Renal cortex interstitium (tissue), 15 donors: ENCODE measurements at places on chromosomes 6 and 20. TPM values are rescaled to one million over a fixed set of nuclear protein-coding genes. Genes with fewer than 3 reads are reported as not detected.

Gene RAET1L
- 0.23 TPM for polyA plus RNA-seq

Gene ULBP2
- 1.0 TPM for polyA plus RNA-seq

Gene POLR3F
- 19.7 TPM for polyA plus RNA-seq

Gene BRD2
- 338 TPM for polyA plus RNA-seq

Gene HLA-DRB1
- 61.1 TPM for polyA plus RNA-seq

DNA sequence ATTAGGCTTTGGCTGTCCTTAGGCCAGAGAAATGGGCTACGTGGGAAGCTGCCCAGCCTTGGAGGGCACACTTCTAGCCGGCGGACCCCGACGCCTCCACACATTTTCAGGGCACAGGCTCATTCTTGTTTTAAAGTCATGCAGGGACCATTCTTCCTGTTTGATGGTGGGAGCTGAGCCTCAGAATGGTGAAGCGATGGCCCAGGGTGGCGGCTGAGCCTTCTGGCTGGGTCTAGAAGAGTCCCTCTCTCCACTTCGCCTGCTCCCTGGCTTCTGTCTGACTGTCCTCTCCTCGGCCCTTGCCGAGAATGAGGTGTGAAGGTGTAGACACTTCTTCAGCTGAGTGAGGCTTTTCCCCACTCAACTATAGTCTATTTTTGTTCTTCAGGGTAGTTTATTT, 114.4 kb downstream of the SULF2 start:
- DNase-seq: no peak

DNA sequence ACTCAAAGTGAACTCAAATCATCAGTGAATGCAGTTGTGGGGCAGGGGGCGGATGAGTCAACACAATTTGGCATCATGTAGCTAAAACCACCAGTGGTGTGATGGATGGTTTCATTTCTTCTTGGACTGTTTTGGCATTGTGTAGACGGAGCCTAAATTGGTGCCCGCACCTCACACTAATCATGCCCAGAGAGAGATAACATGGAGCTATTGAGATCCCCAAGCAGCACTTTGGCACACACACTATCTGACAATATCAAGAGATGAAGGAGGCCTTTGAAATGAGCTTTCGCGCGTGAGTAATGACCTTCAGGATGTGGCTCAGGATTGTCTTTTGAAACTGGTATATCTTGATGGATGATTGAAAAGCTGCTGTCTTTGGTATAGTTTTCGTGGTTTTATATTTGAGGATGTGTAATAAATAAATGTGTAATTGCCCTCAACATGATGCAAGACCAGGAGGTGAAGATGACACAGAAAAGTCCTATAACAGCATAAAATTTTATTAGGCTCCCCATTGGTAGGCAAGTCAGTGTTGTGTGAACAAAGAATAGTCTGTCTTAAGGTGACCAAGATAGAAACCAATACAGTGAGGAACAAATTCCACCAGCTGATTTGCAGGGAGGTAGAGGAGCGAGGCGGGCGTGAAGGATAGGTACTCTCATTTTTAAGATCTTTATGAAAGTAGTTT, 174.2 kb downstream of the TSHZ2 start:
- DNase-seq: no peak

- DNase-seq: no peak
Observed at GRCh38 chr20:7389216-7389615, 551.0 kb downstream of the HAO1 start.

GRCh38 chr6:42315991-42316970, 98.6 kb upstream of the MRPS10 start:
- no peak for DNase-seq

DNA sequence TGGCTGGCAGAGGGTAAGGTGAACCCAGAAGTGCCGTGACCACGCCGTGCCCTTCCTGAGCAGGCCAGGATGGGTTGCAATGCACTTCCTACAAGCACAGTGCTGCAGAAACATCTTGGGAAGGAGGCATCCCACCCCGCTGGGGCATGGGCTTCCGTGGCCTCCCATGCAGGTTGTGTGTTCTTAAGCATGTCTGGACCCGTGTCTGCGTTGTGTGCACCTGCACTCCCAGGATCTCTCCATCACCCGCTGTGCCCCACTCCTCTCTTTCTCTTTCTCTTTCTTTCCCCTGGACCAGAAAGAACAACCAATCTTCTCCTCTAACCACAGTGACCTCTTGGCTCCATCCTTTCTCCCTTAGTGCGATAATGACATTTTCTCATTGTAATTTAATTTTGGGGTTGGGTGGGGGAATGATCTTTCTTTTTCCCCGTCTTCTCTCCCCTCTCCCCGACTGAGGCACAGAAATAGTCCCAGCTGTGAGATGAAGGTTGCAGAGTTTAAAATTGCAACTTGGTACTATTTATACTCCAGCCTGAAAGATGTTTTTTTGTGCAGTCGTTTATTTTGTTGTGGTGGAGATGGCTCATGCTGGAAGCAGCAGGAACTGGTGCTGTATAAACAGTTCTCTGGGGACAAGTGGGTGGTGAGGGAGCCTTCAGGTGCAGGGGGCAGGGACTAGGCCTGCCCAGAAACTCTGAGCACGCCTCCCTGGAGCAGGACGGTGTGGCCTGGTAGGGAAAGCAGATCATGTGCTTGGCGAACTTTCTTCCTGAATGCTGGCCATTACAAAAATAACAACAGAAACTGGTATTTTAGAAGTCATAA, 20.5 kb downstream of the BCAS4 start:
- DNase-seq: no peak

GRCh38 chr20:1741309-1742048, 83.9 kb upstream of the SIRPG start:
- no peak for DNase-seq

- no peak for DNase-seq
Observed at GRCh38 chr6:159931846-159932245, 37.0 kb upstream of the IGF2R start.

GRCh38 chr6:52416629-52417151, 3.5 kb upstream of the EFHC1 start:
- peak; percentile 46 for DNase-seq
